WTC11 (cell line): ENCODE measurements at places on chromosomes 12 and 14. TPM values are rescaled to one million over a fixed set of nuclear protein-coding genes. Genes with fewer than 3 reads are reported as not detected.

- no peak for DNase-seq
Observed at GRCh38 chr14:91872517-91873470, 5.5 kb upstream of the TC2N start.

DNA sequence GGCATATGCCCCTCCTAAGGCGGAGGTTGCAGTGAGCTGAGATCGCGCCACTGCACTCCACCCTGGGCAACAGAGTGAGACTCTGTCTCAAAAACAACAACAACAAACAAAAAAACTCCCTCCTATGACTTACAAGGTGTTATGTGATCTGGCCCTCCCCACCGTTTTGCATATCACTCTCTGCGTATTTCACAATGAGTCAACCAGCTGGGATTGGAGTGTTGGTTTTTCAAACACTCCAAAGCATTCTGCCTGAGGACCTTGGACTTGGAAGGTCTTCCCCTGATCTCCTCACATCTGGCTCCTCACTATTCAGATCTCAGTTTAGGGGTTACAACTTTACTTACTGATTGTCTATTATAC, 14.0 kb downstream of the MANSC1 start:
- no peak for DNase-seq

- no peak for DNase-seq
Observed at GRCh38 chr12:12909228-12909994, 18.0 kb downstream of the GPRC5A start.

DNA sequence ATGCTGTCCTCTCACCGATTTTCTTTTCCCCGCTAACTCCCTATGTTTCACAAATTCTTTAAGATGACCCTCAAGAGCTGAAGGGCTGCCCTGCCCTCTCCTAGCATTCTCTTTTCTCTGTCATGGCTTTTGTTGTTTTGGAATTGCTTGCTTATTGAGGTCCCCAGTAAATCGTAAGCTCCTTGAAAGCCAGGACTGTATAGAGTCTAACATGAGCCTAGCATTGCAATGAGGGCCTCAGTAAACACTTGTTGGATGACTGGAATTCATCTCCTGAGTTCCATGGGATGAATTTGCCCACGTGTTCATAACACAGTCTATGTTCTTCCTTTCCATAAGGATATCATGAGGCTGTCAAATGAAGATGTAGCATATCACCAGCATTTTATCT, 92.2 kb downstream of the APAF1 start:
- DNase-seq: no peak

DNA sequence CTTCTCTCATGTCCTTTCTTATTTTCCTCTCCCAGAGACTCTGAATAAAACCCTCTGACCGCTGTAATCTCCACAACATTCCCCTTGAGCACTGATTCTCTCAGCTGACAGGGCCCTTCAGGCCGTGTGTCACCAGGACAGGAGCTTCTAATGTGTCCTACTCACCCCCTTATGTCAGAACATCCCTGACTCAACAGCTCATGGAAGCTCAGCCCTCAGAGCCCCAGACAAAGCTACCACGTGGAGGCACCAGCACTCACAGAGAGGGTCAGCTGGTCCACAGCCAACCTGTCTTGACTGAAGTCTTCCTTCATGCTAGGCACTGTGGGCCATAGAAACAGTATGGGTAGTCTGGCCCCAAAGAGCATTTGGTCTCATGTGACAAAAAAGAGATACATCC, 49.8 kb downstream of the SMUG1 start:
- DNase-seq: no peak

DNA sequence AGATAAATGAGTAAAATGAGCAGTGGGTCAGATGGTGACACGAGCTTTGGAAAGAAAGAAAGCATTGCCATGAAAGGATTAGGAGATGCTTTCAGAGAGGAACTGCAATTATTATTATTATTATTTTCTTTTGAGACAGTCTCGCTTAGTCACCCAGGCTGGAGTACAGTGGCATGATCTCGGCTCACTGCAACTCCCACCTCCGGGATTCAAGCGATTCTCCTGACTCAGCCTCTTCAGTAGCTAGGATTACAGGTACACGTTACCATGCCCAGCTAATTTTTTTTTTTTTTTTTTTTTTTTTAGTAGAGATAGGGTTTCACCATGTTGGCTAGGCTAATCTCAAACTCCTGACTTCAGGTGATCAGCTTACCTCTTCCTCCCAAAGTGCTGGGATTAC, 77.4 kb downstream of the ST8SIA1 start:
- no peak for DNase-seq

DNA sequence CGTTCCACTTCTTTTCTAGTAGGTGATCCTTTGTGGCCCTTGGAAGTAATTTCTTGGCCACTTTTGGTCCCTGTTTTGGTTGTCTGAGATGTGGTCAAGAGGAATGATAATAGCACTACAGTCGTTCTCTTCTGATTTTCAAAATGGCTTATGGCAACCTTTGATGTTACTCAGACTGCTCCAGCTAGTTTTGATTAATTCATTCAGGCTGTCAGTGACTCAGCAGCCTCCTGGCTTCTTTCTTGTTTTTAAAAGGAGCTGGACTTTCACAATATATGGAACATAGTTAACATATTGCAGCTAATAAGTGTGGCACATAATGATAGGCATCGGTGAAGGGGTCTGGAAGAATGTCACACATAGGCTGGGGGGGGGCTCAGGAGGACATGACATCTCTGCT, 47.3 kb downstream of the WDR20 start:
- no peak for DNase-seq

GRCh38 chr12:21888276-21888863, 52.9 kb downstream of the ABCC9 start:
- no peak for DNase-seq

- no peak for DNase-seq
Observed at GRCh38 chr12:61514016-61514415, 746.2 kb upstream of the USP15 start.

GRCh38 chr14:44901696-44902095, 60.1 kb downstream of the KLHL28 start:
- no peak for DNase-seq

GRCh38 chr12:126747530-126748149, 1519.3 kb upstream of the TMEM132C start:
- DNase-seq: peak; percentile 12

DNA sequence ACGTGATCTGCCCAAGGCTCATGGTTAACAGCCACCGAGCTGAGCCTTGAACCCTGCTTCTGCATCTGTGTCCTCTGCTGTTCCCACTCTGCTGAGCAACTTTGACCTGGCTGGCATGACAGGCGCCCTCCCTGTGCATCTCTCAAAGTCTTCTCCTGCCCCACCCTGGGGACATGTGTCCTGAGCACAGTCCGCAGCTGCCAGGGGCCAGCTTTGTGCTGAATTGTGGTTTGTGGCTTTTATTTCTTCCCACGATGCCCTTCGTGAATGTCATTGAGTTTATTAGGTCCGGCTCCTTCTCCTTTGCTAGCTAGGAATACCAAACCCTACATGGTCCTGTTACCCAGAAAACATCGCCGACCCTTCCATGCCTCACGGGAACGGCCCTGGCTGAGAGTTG, 161.0 kb downstream of the TSPAN9 start:
- DNase-seq: no peak

DNA sequence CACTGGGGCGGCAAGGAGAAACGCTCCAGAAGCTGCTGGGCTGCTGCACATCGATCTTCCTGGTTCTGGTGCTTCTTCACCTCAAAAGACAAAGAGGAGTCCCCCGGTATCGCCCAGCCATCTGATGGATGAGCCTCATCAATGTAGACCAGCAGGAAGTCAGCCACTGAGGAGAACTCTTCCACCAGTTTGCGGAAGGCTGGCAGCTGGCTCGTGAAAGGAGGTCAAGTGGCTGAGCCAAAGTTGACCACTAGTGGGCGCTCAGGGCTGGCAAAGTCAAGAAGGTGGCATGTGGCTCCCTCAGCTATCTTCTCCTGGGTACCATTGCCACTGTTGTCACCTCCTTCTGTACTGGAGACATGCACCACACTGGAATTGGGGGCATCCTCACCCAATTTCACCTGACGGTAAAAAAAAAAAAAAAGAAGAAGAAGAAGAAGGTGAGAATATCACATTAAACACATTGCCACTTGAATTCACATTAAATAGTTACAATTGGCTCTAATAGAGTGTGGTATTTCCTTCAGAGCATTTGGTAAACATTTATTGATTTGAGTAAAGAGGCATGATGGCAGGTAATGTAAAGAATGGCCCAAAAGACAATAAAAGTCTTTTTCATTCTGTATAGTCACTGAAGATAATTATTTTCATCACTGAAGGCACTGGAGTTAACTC, 8.3 kb downstream of the DIO2 start:
- DNase-seq: peak; percentile 83

- DNase-seq: peak; percentile 38
Observed at GRCh38 chr12:12086973-12087692, 16.4 kb downstream of the BCL2L14 start.

DNA sequence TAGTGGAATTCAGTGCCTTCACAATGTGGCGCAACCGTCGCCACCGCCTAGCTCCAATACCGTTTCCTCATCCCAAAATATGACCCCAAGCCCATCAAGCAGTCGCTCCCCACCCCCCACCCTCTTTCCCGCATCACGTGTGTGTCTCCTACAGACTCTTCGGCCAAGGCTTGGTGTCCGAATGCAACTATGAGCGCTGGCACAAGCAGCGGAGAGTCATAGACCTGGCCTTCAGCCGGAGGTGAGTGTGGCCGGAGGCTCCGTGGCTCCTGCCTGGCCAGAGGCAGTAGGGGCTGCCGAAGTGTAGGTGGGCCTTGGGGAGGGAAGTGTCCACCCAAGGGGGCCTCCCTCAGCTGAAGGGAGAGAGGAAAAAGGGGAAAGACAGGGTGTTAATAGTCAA, 15.8 kb downstream of the CYP46A1 start:
- DNase-seq: no peak

DNA sequence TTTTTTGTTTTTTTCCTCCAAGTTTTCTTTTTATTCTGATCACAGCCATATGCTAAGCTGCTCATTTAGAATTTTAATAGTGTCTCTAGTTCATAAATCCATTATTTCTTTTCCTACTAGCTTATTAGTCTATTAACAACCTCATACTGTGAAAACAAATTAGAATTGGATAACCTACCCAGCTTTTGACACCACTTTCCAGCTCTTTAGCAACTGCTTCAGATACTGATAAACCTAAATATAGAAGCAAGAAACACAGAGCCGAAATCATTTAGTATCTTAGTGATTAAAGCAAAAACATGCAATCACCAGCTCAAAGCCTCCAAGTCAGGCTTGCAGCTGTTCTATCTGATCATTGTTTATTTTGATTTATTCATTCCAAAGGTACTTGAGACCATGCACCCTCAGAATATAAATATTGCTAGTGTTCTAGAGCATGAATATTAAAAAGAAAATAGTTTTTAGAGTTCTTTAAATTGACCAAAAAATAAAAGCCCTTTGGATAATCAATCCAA, 121.5 kb downstream of the STXBP6 start:
- DNase-seq: no peak

DNA sequence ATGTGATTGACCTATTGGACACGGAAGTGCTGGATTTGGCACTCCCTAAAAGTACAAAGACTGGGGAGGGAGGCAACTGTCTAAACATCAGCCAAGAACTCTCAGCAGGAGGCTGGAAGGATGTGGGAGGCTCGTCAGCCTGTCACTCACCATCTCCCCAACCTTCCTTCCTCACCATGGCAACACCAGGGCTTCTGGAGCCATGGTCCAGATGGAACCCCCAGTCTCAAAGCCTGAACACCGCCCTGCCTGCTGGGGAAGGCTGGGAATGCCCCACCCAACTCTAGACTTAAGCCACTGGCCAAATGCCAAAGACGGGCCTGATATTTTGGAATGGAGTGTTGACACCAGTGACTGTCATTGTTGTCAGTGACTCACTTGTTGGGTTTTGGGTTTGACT, 55.3 kb downstream of the GALNT16 start:
- DNase-seq: peak; percentile 1

DNA sequence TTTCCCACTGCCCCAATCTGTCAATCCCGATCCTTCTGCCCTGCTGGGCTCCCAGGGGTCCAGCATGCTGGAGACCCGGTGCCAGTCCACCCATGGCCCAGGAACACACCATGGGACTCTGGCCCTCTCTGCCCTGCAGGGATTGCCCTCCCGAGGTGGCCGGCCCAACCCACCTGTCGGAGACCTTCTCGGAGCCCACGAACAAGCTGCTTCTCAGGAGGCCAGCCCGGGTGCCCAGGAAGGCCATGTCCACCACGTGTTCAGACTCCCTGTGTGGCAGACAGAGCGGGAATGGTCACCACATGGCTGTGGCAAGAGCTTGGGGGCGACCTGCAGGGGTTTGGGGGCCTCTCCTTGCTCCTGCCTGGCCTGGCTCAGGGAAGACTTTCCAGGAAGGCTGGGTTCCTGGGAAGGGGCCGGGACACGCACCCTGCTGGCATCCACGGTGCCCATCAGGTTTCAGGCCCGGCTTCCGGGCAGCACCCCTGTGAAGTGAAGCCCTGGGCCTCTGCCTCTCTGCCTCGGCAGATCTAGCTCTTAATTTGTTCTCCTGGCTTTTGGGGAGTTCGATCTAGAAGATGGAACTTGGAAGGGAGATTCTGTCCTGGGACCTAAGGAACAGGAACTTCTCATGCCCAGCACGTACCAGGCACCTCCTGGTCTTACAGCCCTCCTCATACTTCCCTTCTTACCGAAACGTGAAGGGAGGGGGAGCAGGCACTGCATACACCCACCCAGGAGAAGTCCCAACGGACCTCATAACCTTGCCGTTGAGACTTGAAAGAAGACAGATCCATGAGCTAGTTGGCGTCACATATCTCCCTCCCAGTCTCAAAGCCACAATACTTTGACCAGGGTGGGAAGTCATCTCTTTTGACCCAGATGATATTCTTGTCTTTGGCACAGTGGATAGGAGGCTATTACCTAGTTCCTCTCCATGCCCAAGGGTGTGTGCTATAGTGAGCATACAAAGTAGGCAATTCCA, 26.3 kb downstream of the LRTM2 start:
- peak; percentile 7 for DNase-seq

DNA sequence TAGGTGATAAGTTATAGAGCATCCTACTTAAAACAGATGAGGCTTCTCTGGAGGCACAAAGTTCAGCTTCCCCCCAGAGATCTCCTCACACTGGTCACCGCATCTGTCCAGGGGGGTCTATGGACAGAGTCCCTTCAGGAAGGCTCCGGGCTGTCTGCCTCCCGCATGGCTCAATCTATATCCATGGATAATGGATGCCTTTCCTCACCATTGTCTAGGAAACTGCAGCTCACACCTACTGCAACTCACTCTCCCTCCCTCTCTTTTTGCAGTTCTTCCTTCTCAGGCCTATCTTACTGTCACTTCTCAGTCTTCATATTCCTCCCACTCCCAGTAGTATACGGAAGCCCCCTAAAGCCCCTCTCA, 100.6 kb upstream of the BCL2L14 start:
- no peak for DNase-seq

GRCh38 chr12:131008131-131008912, 54.6 kb downstream of the ADGRD1 start:
- no peak for DNase-seq

GRCh38 chr14:45891417-45892080, 638.5 kb upstream of the MIS18BP1 start:
- DNase-seq: peak; percentile 28

PELI2 gene
- total RNA-seq: 15.9 to 23.5 TPM (median 18.6 TPM) in 3 replicates

INHBC gene
- 0.09 to 0.20 TPM (median 0.16 TPM) in 3 replicates for total RNA-seq

NR2C1 gene
- total RNA-seq: 45.4 to 53.0 TPM (median 51.1 TPM) in 3 replicates

TNFAIP2 gene
- 19.6 to 25.2 TPM (median 24.1 TPM) in 3 replicates for total RNA-seq

SLC22A17 gene
- total RNA-seq: 42.3 to 52.4 TPM (median 51.4 TPM) in 3 replicates

RAP1B gene
- 82.3 to 86.9 TPM (median 84.3 TPM) in 3 replicates for total RNA-seq

PRH2 gene
- 0.52 TPM in 1 of 3 replicates, not detected in the others for total RNA-seq

BHLHE41 gene
- total RNA-seq: 5.9 to 7.6 TPM (median 6.7 TPM) in 3 replicates

CCDC197 gene
- not detected in 3 replicates for total RNA-seq

DCN gene
- total RNA-seq: 2.0 to 7.4 TPM (median 3.4 TPM) in 3 replicates

KCNJ8 gene
- total RNA-seq: 1.1 to 1.9 TPM (median 1.4 TPM) in 3 replicates
